Renal cortical epithelial cell (primary cell): ENCODE measurements at places on chromosomes 7 and 10. TPM values are rescaled to one million over a fixed set of nuclear protein-coding genes. Genes with fewer than 3 reads are reported as not detected.

GRCh38 chr7:111202321-111202720, 111.4 kb downstream of the LRRN3 start:
- DNase-seq = no peak

DNA sequence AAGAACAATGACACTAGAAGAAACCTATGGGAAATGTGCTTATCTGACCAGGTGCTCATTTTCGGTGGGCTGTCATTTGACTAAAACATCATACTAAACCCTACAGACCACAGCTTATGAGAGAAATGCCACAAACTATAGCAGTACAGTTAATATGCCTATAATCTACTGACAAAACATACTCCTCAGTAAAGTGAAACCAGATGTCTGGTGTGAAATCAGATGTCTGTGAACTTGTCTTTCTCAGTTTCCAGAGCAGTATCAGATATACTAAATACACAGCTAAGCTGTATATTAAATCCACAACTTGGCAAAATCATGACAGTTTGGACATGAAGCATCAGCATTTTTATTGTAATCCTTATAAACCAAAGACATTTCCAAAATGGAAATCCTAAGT, 3.3 kb downstream of the IMMP2L start:
- no peak for DNase-seq

GRCh38 chr10:29157321-29157720, 131.5 kb upstream of the LYZL1 start:
- no peak for DNase-seq

DNA sequence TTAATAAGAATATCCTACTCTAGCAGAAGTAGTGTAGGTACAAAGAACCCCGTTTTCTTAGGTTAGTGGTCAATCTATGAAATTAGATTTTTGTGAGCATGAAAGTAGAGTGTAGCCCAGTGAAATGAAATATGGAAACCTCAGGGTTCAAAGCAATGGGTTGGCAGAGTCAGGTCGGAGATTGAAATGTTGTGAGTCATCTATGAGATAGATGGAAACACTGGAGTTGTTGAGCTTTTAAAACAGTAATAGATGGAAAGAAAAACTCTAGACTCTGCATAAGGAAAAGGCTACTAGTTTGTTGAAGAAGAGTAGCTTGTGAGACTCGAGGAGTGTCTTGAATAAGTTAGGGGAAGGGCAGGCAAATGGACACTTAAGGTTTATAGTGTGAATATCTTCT, 251.9 kb downstream of the EXOC4 start:
- no peak for DNase-seq

DNA sequence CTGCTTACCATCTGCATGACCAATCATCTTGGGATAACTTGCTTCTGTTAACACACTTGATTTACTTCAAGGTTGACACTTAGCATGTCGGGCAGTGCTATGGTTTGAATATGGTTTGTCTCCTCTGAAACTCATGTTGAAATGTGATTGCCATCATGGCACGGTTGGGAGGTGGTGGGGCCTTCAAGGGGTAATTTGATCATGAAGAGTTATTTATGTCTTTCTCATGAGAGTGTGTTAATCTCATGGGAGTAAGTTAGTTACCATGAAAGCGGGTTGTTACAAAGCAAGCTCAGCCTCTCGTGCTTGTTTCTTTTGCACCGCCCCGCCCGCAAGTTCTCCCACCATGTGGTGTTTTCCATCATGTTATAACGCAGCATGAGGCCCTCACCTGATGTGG, 163.6 kb downstream of the DOCK4 start:
- DNase-seq = no peak

- peak; percentile 84 for DNase-seq
These were observed 127.9 kb upstream of the STK17A start for GRCh38 chr7:43454936-43455518.

GRCh38 chr10:490891-491571, 198.4 kb downstream of the DIP2C start:
- no peak for DNase-seq

GRCh38 chr7:42485301-42485766, 248.3 kb upstream of the GLI3 start:
- DNase-seq = no peak

GRCh38 chr10:129522041-129522585, 55.1 kb downstream of the MGMT start:
- DNase-seq = no peak

DNA sequence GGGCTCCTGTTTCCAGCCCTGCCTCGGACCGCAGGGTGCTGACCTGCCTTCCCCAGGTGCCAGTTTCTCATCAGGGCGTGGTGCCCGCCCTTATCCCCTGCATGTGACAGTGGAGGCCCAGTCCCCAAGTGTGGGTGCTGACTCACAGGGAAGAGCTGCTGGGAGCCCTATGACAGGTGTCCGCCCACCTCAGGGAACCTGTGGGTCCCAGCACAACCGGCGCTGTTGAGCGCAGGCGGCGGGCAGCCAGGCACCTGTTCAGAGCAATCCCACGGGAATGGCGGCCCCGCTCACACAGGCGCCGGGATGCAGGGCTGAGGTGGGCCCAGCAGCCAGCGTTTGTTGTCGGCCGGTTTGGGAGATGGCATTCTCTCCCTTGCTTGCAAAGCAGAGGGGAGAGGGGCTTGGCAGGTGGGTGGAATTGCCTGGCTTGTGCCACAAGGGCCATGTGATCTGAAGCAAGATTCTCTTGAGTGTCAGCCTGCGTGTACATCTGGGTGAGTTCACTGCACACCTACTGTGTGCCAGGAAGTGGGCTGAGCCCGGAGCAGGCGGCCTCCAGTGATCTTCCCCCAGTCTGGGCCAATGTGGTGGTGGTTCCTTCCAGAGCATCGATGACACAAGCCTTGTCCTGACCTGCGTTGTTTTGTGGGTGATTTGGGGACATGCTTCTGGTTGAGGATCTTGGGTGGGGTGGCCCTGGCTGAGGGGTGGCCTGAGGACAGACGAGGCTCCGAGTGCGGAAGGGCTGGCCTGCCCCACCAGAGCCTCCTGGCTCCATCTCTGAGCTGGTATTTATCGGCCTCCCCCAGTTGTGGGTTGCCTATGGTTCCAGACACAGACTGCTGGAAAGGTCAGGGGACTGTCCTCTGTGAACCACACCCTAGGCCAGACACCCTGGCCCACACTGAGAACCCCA, 2.4 kb downstream of the PWWP2B start:
- DNase-seq = no peak

DNA sequence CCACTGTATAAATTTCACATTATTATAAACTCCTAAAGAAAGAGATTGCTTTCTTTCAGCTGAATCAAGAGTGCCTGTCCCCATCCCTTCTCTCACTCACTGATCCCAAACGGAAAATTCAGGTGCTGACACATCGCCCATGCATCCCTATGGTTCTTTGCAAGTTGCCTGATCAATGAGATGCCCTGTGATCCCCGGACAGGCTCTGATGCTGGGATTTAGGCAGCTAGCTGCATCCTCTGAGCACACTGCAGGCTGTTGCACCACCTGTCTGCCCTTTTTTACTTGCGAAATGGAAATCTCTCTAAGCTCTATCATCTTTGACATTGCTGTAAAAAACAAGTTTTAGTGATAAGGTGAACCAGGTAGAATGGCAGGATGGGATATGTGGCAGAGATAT, 456.5 kb downstream of the GATA3 start:
- no peak for DNase-seq

GRCh38 chr7:50273870-50274269, 30.6 kb upstream of the IKZF1 start:
- DNase-seq = no peak

DNA sequence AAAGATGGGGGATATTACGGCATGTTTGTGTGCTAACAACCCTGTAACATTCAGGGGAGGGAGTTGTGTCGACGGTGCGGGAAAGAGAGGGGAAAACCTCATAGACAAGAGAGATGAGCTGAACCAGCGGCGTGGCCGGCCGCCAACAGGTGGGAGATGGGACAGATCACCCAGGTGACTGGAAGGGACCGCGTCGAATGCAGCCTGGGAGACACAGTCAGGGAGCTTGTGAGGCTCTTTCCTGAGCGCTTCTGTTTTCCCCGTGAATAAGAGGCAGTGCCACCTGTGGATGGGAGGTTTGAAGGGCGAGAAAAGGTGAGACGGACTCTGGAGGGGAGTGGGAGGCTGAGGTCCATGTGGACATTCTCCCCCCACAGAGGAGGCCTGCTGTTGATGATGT, 9.9 kb upstream of the PRKAG2 start:
- no peak for DNase-seq

DNA sequence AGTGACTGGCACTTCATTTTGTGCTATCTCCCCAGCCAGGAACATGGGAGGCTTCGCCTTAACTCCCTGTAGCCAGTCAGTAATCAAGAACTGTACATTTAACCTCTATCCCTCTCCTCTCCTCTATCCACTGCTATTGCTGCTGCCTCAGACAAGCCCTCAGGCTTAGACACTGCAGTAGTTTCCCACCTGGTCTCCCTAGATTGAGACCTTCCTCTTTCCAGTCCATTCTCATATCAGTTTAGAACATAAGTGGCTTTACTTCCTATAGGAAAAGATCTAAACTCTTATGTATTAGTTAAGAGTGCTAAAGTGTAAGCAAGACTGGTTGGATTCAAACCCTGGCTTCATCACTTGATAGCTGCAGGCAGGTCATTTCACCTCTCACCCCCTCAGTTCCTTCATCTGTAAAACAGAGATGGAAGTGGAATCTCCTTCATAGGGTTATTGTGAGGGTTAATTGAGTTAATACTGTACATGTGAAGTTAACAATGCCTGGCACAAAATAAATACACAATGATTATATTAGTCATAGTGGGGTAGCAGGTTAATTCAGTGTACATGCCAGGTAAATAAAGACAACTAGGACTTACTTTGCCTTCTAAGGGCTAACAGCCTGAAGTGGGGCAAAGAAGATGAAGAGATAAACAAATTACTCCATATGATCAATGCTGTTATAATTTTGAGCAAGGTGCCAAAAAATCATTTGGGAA, 76.1 kb downstream of the ZNF277 start:
- DNase-seq = peak; percentile 38

CCDC3 gene
- under 0.01 TPM in 1 of 2 replicates, not detected in the other for total RNA-seq

ASAH2 gene
- total RNA-seq = 0.17 and 1.2 TPM in 2 replicates

DPP6 gene
- 0.05 TPM in 1 of 2 replicates, not detected in the other for total RNA-seq

LIPJ gene
- total RNA-seq = 0.05 TPM in 1 of 2 replicates, not detected in the other

COBL gene
- total RNA-seq = 1.4 and 4.2 TPM in 2 replicates

RET gene
- total RNA-seq = under 0.01 and 0.45 TPM in 2 replicates

DYNC1I1 gene
- total RNA-seq = 0.20 and 0.52 TPM in 2 replicates

RBM20 gene
- 0.10 TPM in 1 of 2 replicates, not detected in the other for total RNA-seq

CHAT gene
- total RNA-seq = not detected in 2 replicates
